ENCODE measurements at places on chromosomes 7 and 10.

- DNase-seq: no peak
These were observed 312 bp downstream of the PDCD11 start for GRCh38 chr10:103396789-103397087.

- DNase-seq: no peak
These were observed 38.4 kb downstream of the TWIST1 start for GRCh38 chr7:19079066-19079465.

- peak; percentile 54 for DNase-seq
These were observed at the start of gene CCM2 for GRCh38 chr7:45000093-45001032. TSS of gene CCM2 (plus strand) at chr7:45000201. CDS start at chr7:45000334, 133 bp downstream.

GRCh38 chr10:43013065-43013464 is 63.8 kb upstream of the RET start:
- no peak for DNase-seq

- DNase-seq: no peak
These were observed 15.8 kb downstream of the C10orf71 start for GRCh38 chr10:49314806-49315205.
